ENCODE measurements at places on chromosomes 4 and X.

DNA sequence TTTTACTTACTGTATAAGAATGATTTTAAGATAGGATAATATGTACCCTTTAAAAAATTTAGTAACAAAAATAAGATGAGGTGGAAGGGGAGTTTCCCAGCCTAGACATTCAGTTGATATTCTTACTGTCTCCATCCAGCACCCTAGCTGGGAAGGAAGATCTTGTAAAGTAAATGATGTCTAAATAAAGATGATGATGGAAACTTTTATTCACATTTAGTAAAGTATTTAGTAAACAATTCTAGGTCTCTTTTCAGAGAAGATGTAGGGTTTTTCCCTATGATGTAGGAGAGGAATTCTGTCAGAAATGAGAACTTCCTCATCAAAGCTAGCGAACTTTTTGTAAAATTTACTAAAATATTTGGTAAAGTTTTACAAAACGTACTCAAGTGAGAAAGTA is 136.8 kb downstream of the RAPGEF2 start:
- no peak for DNase-seq

DNA sequence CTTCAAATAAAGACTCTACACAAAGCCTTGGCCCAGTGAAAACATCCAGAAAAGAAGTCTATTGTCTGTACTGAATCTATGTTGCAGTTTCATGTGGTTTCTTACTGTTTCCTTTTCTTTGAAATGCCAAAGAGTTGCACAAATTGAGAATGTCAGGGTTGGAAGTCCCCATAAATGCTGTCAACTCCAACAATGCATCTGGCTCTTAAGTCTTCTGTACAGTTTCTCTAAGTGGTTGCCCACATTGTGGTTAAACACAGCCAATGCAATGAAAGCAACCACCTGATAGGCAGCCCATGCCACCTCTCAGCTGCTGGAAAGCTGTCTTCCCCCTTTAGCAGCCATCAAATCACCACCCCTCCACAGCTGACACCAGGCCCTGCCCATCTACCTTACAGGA is 67.2 kb upstream of the C1GALT1C1 start:
- peak; percentile 58 for DNase-seq

- DNase-seq: no peak
These were observed 279.2 kb upstream of the NOCT start for GRCh38 chr4:138736362-138736761.

DNA sequence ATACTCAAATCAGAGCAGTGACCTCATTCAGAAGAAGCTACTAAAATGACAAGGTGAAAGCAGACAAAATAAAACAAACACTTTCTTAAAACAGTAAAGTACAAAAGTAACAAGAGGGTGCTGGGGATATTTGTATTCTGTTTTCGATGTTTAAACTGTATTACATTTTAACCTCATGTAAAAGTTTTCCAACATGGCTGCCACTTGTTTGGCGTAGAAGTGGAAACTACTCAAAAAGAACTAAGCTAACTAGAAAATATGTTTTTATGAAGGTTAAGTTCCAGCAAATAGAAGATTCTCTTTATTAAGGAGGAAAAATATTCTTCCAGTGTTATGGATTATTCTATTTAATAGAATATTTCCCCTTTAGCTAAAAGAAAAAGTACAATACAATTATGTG is 155.0 kb downstream of the FBXW7 start:
- no peak for DNase-seq

DNA sequence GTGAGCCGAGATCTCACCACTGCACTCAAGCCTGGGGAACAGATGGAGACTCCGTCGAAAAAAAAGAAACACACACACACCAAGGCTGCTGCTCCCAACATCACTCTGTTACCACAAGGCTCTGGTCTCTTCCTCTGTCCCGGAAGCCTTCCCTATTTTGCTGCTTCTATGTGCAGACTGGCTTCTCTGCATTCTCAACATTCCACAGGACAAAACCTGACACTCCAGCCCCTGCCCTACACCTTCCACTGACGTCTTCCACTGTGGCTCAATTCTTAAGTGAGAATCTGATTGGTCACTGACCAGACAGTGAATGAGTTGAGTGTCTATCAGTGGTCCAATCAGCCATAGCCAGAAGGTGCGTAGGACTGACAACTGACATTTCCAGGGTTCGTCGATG is 5.9 kb downstream of the ODAPH start:
- no peak for DNase-seq

GRCh38 chr4:52019936-52020657 is at the start of gene LRRC66:
TSS of gene LRRC66 (minus strand) at chr4:52020363. CDS start at chr4:52017613, 2,750 bp downstream.
- DNase-seq: no peak

- DNase-seq: no peak
These were observed 257.9 kb upstream of the CPEB2 start for GRCh38 chr4:14744346-14744745.

DNA sequence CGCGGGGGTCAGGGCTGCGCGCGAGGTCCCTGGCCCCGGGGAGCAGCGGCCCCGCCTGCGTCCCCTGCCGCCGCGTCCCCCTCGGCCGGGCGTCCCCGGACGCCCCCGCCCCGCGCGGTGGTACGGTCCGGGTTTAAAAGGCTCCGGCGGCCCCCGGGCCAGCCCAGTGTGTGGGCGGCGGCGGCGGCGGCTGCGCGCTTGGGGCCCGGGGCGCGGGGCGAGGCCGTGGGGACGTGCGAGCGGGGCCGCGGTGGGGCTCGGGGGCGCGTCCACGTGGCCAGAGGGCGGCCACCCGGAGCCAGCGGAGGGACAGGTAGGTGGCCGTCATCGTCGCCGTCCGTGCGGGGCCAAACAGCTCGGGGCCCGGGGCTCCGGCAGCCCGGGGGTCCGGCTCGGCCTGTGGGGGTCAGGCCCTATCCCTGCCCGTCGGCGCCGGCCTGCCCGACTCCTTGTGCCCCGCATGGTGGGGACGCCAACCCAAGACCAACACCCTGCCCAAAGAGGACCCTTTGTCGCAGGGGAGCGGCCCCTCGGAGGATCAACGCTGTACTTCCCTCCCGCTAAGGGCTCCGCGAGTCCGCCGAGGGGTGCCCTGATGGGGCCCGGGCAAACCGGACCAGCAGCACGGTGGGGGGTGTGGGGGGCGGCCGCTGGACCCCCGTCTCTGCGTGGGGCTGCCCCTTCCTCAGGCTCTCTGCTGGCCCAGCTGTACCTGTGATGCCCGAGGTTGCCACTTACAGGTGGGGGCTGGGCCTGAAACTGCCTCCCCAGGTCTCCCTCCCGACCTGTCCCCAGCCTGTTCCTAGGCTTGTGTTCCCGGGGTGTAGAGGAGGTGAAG is at the start of gene PLXNA3:
PLXNA3 (plus strand) TSS at position 166 of the 838 bp plus-strand sequence. CDS start 1,903 bp downstream, outside the sequence.
- DNase-seq: peak; percentile 84

GRCh38 chr4:26061248-26061986 is 147.4 kb downstream of the SMIM20 start:
- DNase-seq: no peak

- no peak for DNase-seq
These were observed 191.2 kb upstream of the LNX1 start for GRCh38 chr4:53782458-53782845.

GRCh38 chrX:22351966-22352365 is 79.3 kb downstream of the CBLL2 start:
- no peak for DNase-seq

GRCh38 chrX:23788521-23788920 is 5.5 kb downstream of the SAT1 start:
- no peak for DNase-seq

DNA sequence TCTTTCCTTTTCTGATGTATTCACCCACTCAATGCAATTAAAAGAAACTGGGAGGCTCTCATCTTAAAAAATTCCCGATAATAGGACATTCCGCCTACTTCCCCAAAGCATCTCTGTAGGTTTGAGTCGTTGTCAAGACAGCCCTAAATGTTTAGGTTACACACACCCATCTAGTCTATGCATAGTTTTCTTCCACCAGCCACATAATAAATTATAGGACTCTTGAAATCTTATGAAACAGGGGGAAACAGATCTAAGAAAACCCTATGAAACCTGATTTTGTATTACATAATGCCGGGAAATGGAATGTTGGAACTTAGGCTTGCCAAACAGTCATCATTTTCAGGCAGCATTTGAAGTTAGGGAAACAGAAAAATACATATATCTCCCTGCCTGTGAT is 150.0 kb downstream of the PRKX start:
- DNase-seq: no peak

- DNase-seq: no peak
These were observed 75.7 kb downstream of the CPEB2 start for GRCh38 chr4:15077969-15078368.

DNA sequence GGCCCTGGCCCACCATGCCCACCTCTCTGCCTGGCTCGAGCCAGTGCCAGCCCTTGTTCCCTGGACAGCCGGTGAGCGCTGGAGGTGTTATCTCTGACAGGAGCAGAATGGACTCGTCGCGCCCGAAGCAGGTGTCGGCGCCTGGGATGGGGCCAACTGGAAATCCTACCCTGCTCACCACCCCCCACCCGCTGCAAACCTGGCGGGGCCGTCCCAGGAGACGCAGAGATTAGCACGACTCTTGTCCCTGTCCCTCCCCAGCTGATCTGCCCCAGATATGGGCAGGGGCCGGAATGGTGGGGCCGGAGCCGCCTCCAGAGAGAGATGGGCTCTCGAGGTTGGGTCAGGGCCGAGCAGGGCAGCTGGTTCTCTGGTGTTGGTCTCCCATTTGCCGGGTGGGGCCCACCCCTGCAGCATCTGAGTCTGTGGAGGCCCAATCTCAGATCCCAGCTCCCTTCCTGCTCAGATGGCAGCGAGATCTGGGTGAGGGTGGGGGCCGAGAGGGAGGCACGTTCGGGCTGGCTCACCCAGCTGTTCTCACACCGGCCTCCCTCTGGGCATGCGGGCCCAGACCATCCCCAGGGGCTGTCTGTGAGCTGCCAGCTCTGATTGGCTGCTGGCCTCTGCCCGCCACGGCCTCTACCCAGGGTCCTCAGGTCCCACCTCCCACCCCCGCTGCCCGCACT is 20.1 kb upstream of the FGFR3 start:
- no peak for DNase-seq

GRCh38 chr4:176611381-176611780 is 181.3 kb downstream of the VEGFC start:
- no peak for DNase-seq

DNA sequence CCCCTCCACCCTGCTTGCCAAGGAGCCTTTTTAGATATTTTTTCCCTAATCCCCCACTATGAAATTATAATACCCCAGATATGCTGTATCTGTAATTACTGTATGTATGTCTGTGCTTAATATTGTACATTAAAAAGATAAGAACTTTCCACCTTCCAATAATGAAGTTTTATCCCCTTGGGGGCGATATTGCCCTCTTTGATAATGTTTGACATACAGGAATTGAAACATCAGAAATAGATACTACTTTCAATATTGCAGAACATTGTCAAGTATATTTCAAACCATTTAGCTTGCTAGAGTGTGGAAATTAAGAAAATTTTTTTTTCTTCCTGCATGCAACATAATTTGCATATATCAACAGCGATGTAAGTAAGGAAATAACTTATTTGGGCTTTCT is 58.9 kb downstream of the NAF1 start:
- DNase-seq: no peak

DNA sequence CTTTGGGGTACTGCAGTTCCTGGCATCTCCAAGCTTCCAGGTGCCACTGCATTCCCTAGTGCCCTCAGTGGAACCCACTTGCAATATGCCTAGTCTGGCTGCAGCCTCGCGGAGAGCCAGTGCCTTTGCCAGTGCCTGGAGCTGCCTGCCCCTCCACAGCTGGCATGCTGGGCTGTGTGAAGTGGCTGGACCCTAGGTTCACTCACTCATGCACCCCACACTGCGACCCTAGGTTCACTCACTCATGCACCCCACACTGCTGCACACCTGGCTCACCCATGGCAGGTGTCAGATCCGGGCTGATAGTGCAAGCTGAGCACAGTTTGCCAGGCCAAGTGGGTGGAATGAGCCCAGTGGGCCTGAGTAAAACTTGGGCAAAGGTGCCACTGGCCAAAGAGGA is 253.0 kb upstream of the NDST4 start:
- no peak for DNase-seq

DNA sequence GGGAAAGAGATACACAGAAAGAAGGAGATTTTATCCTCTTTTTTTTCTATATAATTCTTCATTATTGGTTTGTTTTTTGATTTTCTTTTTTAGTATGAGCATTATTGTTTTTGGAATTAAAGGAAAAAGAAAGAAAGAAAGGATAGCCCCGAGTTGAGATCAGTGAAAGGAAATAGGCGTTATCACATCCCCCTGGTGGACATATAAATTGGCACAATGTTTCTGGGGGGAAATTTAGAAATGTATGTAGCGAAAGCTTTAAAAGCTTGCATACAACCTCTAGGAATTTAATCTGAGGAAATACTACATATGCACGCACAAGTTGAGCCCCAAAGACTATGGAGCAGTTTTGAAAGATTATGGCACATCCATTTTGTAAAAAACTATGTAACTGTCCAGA is 226.3 kb upstream of the LDB2 start:
- no peak for DNase-seq

DNA sequence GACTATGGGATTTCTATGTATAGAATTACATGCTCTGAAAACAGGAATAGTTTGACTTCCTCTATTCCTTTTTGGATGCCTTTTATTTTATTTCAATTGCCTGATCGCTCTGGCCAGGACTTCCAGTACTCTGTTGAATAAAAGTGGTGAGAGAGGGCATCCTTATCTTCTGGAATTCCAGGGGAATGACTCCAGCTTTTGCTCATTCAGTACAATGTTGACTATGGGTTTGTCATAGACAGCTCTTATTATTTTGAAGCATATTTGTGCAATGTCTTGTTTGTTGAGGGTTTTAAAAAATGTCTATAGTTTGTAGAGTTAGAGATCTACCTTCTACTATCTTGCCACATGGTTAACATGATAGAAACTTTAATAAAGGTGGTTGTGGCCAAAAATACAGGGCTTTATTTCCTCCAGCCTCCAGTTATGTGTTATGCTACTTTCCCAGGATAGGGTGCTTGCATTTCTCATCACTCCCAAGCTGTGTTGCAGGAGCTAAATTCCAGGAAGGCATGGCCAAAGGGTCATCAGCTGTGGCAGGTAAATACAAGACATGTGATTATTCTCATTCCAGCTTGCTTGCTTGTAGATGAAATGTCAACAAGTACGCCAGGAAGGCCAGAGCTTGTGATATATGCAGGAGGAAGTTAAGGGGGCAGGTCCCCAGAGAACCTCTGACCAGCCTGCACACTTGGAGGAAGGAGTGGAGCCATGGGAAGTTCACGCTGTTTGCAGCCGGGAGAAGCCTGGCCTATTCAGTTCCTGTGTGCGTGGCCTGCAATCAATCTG is 142.4 kb upstream of the CPXCR1 start:
- no peak for DNase-seq

Data from activated CD8-positive, alpha-beta memory T cell treated with anti-CD3 and anti-CD28 coated beads for 24 hours (primary cell).